ENCODE measurements at places on chromosomes 1 and 21. TPM values are rescaled to one million over a fixed set of nuclear protein-coding genes. Genes with fewer than 3 reads are reported as not detected.

- H3K4me3 ChIP-seq, result no peak overlapping the region
- no peaks in the 10 kb centered on the region for H3K36me3 ChIP-seq
- no peak for DNase-seq
- H3K27me3 ChIP-seq, result no peaks in the 10 kb centered on the region
- H3K27ac ChIP-seq, result peak overlapping the region; percentile 46
Observed at GRCh38 chr1:15020943-15021745, 132.4 kb upstream of the TMEM51 start.

DNA sequence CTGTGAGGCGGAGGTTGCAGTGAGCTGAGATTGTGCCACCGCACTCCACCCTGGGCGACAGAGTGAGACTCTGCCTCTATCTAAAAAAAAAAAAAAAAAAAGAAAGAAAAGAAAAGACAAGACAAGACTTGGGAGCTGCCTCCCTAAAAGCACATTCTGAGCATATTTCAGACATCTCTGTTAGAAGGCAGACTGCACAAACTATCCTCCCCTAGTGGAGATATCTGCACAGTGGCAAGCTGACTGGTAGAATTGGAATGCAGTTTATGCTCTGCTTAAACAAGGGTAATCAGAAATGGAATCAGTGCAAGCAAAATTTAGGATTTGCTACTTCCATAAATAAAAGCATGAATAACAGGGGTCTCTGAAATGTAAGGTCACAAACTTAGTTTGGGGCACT is 31.8 kb downstream of the GNG4 start:
- H3K36me3 ChIP-seq, result no peaks in the 10 kb centered on the region
- no peaks in the 10 kb centered on the region for H3K27me3 ChIP-seq
- no peak overlapping the region for H3K27ac ChIP-seq
- DNase-seq, result no peak
- H3K4me1 ChIP-seq, result no peaks in the 10 kb centered on the region

DNA sequence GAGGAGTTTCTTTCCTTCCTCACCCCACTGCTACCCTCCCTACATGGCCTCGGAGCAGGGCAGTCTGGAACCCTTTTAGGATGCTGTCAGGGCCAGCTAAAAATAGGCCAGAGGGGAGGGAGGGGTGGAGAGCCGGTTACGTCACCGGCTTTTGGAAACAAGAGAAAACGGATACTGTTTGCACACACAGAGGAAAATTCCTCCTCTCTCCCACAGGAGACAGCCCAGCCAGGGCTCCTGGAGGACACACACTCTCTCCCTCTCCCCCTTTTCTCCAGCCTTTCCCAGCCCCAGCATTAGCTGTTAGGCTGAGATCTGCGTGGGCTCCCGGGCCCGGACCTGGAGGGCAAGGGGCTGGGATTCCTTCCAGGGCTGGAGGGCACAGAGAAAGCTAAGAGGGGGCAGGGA is 20.0 kb upstream of the ALDH4A1 start:
- H3K4me3 ChIP-seq, result peak overlapping the region; percentile 38
- DNase-seq, result peak; percentile 78
- H3K36me3 ChIP-seq, result no peaks in the 10 kb centered on the region
- H3K27ac ChIP-seq, result peak overlapping the region; percentile 82
- peaks cover 22% of the 10 kb centered on the region for H3K4me1 ChIP-seq

DNA sequence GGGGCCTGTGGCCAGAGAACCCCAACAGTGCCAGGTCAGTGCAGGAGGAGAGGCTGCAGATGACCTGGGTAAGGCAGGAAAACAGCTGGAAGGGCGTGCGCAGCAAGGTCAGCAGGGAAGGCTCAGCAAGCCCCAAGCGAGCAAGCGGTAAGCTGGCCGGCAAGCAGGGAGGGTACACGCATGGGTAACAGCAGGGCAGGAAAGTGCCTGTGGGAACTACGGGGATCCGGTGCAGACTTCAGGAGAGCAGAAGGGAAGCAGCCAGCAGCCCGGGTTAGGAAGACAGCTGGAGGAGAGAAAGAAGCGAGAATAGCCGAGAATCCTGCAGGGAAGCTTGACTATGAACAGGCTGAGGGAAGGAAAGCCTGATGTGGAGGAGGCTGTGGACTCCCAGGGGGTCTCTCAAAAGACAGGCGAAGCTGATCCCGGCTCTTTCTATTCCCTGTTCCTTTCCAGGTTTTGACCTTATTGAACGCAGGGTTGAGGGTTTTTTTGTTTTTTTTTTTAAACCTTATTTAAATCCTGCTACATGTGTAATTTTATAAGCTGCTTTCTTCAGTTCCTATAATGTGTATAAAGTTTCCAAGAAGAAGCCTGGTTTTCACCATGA is 20.9 kb downstream of the UMODL1 start:
- H3K27me3 ChIP-seq, result no peaks in the 10 kb centered on the region
- no peak for DNase-seq
- no peaks in the 10 kb centered on the region for H3K36me3 ChIP-seq
- H3K27ac ChIP-seq, result no peak overlapping the region
- no peaks in the 10 kb centered on the region for H3K4me1 ChIP-seq

- no peak for DNase-seq
- H3K36me3 ChIP-seq, result no peaks in the 10 kb centered on the region
- no peak overlapping the region for H3K27ac ChIP-seq
- no peak overlapping the region for H3K4me3 ChIP-seq
- peaks cover 16% of the 10 kb centered on the region for H3K27me3 ChIP-seq
Observed at GRCh38 chr1:84888753-84889152, 4.3 kb downstream of the LPAR3 start.

DNA sequence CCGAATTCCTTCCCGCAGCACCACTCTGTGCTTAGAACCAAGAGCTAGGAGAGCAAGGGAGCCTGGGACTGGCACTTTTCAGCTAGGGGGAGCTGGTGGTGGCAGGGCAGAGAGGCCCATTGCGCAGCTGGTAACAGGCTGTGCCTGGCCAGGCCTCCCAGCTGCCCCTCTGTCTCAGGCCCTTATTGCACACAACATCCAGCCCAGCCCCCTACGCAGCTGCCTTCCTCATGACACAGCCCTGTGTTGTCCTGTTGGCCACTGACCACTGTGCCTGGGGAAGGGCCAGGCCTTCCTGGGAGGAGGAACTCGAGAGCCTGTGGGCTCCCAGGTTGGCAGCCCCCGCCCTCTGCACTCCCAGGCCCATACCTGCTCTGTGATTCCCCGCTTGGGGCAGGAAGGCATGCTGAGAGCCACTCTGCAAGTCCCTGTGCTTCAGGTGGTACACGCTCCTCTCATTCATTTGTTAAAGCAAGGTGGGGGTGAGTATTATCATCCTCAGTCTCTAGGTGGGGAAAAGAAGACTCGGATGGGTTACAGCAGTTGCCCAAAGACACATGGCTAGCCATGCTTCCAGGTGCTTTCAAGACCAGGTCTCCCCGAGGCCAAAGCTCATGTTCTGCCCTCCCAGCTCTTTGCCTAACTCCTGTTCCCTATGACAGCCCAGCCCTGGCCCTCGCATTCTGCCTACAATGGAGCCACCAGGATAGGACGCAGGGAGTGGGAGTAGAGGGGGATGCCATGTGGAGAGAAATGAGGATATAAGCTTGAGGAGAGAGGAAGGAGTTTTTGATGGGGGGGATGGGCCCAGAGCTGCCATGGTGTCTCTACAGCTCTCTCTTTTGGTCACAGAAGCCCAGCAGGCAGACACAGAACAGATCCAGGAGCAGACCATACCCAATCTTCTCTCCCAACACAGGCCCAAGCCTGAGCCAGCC is 81.8 kb downstream of the TMEM53 start:
- DNase-seq, result no peak
- no peaks in the 10 kb centered on the region for H3K36me3 ChIP-seq
- no peaks in the 10 kb centered on the region for H3K4me1 ChIP-seq
- H3K27me3 ChIP-seq, result no peaks in the 10 kb centered on the region

DNA sequence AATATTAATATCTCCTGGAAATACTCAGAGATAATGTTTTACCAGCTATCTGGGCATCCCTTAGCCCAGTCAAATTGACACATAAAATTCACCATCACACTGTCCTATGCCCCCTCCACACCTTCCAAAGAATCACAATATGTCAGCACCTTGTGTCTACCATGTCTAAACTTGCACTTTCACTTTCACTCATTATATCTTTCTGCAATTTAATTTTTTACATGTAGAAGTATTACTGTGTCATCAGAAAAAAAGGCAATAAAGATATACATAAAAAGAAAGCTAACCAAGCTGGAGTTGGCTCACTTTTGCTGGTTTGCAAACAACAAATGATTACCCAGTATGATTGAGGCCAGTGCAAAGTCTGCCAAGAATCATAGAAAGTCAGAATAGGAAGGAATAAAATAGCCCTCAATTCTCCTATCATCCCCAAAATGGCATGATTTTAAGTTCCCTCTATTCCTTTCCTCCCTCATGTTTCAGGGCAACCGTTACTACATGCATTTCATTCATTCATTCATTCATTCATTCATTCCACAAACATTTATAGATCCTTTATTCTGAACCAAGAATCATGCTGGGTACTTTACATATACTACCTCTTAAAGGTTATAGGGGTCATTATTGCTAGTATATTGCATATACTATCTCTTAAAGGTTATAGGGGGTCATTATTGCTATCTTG is 5.9 kb upstream of the LUZP1 start:
- no peaks in the 10 kb centered on the region for H3K36me3 ChIP-seq
- no peak overlapping the region for H3K4me3 ChIP-seq
- no peaks in the 10 kb centered on the region for H3K4me1 ChIP-seq
- no peak for DNase-seq

GRCh38 chr1:50438945-50439344 is 15.7 kb upstream of the DMRTA2 start:
- H3K4me1 ChIP-seq, result no peaks in the 10 kb centered on the region
- H3K27me3 ChIP-seq, result no peaks in the 10 kb centered on the region
- no peak overlapping the region for H3K27ac ChIP-seq
- no peaks in the 10 kb centered on the region for H3K36me3 ChIP-seq
- DNase-seq, result no peak
- H3K4me3 ChIP-seq, result no peak overlapping the region

DNA sequence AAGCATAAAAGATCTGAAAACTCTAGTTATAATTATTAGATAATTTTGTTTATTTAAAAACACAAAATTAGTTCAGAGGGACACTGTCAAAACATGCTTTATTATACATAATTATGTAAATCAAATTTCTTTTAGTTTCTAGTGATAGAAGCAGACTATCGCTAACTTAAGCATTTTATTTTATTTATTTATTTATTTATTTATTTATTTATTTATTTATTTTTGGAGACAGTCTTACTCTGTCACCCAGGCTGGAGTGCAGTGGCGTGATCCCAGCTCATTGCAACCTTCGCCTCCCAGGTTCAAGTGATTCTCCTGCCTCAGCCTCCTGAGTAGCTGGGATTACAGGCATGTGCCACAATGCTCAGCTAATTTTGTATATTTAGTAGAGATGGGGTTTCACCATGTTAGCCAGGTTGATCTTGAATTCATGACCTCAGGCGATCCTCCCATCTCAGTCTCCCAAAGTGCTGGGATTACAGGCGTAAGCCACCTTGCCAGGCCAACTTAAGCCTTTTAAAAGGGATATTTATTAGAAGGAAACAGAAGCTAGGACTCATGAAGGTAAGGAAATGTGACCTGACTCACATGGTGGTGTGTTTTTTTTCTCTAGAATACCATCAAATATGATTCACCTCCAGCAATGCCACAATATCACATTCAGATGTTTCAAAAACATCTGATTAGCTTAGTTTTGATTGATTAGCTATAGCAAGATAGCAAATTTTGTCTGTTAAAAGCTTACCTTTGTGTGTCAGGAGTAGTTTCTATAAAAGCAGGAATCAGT is 1357.4 kb upstream of the ADGRL4 start:
- no peaks in the 10 kb centered on the region for H3K4me1 ChIP-seq
- no peak for DNase-seq
- H3K27ac ChIP-seq, result no peak overlapping the region
- H3K36me3 ChIP-seq, result no peaks in the 10 kb centered on the region

DNA sequence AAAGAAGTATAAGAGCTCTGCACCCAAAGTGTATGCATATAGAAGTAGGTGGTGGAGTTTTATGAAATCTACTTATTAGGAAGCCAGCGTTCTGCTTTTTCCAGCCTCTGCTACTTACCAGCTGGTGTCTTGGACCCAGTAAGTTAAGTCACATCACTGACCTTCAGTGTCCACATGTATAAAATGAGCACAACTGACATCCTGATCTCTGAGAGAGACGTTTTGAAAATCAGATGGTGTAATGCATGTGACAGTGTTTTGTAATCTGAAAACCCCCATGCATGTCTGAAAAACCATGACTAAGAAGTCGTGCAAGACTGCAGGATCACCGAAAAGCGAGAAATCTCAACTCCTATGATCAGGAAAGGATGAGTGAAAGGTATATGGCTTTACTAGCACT is 2.0 kb downstream of the CR1 start:
- H3K4me3 ChIP-seq, result no peak overlapping the region
- H3K4me1 ChIP-seq, result no peaks in the 10 kb centered on the region
- H3K27ac ChIP-seq, result no peak overlapping the region
- no peaks in the 10 kb centered on the region for H3K36me3 ChIP-seq
- peaks cover 17% of the 10 kb centered on the region for H3K27me3 ChIP-seq

- H3K4me3 ChIP-seq, result no peak overlapping the region
- H3K27me3 ChIP-seq, result no peaks in the 10 kb centered on the region
- no peak for DNase-seq
- peak overlapping the region; percentile 74 for H3K27ac ChIP-seq
- no peaks in the 10 kb centered on the region for H3K36me3 ChIP-seq
Observed at GRCh38 chr1:119084798-119085197, 55.7 kb downstream of the WARS2 start.

- H3K27ac ChIP-seq, result no peak overlapping the region
- H3K4me3 ChIP-seq, result no peak overlapping the region
- no peaks in the 10 kb centered on the region for H3K36me3 ChIP-seq
- DNase-seq, result no peak
- H3K27me3 ChIP-seq, result no peaks in the 10 kb centered on the region
Observed at GRCh38 chr1:223515926-223516325, 122.7 kb downstream of the CCDC185 start.

- peak overlapping the region; percentile 99 for H3K27ac ChIP-seq
- peak overlapping the region; percentile 27 for H3K4me3 ChIP-seq
- no peaks in the 10 kb centered on the region for H3K27me3 ChIP-seq
- H3K4me1 ChIP-seq, result no peaks in the 10 kb centered on the region
- no peaks in the 10 kb centered on the region for H3K36me3 ChIP-seq
- DNase-seq, result no peak
Observed at GRCh38 chr1:209800984-209801834, 4.7 kb downstream of the IRF6 start.

DNA sequence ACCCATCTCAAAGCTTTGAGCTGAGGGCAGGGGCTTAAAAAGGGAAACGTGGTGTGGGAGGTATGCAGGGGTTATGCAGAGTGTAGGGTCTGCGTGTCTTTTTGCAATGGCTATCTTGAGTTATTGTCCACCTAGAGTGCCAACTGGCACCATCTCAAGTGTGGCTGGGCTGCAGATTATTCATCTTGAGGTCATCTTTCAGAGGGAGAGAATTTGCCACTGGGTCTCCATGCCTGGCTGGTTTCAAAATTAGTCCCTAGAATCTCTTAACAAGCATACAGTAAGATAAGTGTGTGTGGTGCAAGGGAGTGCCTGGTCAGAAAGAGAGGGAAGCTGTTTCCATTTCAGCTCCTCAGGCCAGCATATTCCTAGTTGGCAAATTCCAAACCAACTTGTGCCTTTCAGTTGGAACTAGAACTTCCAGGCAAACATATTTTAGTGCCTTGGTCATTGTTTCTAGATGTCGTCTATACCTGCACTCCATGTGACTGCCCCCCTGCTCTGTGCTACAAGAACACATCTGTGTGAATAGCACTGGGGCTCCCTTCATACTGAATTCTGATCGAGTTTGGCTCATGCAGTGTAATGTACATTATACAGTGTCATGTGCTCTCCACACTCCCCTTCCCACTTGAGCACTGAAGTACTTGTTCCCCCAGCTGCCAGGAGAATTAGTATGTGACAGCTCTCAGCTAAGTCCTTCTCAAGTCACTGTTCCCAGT is 5.0 kb upstream of the OR2T8 start:
- H3K4me3 ChIP-seq, result no peak overlapping the region
- H3K27me3 ChIP-seq, result no peaks in the 10 kb centered on the region
- no peaks in the 10 kb centered on the region for H3K36me3 ChIP-seq
- H3K4me1 ChIP-seq, result no peaks in the 10 kb centered on the region

The MAP1LC3C gene
- total RNA-seq, result 7.2 TPM

The TP73 gene
- not detected for total RNA-seq

The FCGR2B gene
- total RNA-seq, result 5.6 TPM

All from breast epithelium (tissue), 4 donors.